ENCODE measurements at places on chromosomes 2 and 18.

- DNase-seq = peak; percentile 30
These were observed 201.8 kb downstream of the ZFP36L2 start for GRCh38 chr2:43024515-43025011.

DNA sequence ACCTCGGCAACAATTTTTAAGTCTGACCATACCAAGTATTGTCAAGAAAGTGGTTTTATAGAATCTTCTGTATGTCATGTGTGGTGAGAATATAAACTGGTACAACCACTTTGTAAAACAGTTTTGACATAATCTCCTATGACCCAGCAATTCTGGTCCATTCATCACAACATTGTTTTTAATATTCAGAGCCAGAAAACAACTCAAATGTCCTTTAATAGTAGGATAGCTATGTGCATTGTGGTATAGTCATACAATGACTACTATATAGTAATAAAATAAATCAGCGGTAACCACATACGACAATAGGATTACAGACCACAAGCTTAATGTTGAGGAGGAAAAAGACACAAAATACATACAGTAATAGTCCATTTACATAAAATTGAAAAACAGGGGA lies 175.2 kb upstream of the SPATS2L start:
- DNase-seq = no peak

GRCh38 chr2:216478151-216478550 lies 20.5 kb upstream of the RPL37A start:
- no peak for DNase-seq

DNA sequence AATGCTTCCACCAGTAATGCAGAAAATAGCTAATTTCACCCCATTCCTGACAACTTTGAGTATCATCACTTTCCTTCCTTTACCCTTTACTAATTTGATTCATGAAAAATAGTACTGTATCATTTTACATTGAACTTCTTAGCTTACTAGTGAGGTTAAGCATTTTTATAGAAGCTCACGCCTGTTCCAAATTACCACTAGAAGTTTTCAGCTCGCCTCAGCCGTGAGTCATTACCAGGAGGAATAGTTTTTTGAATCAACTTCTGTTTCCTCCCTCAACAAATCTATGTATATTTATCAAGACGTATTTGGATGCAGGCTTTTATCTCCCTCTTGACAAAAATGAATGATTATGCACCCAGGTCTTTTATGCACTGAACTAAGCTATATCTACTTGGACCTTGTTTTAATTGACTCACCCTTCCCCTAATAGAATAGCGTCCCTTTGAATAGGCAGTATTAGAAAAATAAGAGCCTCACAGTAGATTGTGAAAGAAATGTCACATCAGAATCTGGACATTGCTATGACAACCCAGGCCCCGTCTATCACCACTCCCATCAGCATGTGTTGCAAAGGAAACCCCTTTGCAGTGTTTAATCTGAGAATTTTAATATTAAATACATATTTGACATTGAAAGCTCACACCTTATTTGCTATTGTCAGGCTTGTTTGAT lies 207.4 kb upstream of the NRP2 start:
- no peak for DNase-seq

DNA sequence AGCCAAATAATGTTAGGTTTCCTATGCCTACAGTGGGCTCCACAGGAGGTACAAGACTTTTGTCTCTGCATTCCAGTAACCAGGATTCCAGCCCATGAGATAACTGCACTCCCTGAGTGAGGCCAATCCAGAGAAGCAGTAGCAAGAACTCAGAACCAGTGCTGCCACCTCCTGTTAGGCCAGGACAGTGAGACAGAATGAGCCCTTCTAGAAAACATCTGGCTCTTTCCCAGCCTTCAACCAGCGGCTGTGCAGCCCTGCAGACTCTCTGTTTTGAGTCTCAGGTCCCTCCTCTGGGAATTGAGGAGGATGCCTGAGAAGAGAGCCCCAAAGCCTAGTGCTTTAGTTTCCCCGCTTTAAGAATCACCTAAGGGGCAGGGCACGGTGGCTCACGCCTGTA lies 44.2 kb downstream of the ARID5A start:
- DNase-seq = no peak

DNA sequence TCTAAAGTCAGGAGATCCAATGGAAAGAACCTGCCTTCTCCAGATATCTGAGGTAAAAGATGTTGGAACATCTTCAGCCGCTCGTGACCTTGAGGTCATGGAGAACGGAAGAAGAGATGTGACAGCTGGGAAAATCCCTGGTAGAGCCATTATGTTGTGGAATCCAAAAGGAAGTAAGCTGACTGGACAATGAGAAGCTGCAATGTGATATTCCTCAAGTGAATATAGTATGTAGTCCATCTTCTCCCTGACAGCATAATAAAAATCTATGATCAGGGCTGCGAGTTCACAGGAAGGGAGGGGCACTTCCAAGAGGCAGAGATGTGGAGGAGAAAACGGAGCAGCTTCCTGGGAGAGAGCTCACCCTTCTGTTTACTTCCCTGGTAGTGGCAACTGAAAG lies 201.0 kb upstream of the SP5 start:
- DNase-seq = no peak

GRCh38 chr2:214836568-214836967 lies 27.1 kb upstream of the BARD1 start:
- no peak for DNase-seq

DNA sequence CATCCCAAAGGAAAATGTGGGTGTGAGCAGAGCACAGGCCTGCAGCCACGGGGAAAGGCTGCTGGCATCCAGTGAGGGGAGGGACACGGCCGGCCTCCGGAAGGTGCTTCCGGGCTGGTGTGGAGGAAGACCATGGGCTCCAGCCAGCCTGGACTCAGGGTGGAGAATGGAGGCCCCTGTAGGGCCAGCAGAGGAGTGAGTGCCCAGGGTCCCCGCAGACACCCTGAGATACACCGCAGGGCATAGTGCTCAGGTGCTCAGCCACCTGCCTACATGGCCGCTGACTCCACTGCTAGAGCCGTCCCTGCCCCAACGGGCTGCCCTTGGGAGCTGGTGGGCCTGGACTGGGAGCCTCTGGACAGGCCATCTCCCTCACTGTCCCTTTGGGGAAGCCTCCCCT lies 28.5 kb upstream of the SNTG2 start:
- no peak for DNase-seq

DNA sequence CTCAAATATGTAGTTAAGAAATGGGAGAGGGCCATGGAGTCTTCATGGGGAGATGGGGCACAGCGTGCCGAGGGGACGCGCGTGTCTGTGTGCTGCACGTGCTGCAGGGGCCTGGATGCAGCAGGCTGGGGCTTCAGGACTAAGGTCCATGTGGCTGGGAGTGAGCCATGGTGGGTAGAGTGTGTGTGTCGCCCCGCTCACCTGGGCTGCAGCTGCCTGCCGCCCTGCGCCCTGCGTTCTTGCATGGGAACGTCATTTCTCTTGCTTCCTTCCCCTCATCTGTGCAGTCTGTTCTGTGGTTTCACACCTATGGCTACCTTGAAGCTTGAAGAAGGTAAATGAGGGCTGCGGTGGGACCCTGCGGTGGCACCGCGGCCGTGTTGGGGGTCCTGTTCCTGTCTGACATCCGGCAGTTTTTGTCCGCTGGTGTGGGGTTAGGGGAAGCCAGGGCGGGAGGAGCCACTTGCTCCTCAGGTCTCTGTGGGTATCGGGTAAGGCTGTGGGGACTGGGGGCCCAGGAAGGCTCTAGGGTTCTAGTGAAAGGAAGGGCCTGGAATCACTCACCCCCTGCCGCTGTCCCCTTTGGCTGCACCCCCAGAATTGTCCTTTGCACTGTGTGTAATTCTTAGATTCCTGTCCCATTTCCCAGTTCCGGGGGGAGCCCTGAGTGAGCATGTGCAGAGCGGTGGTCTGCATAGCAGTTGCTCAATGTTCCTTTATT lies 54.1 kb upstream of the HS6ST1 start:
- DNase-seq = no peak

- no peak for DNase-seq
These were observed 129.5 kb downstream of the RND3 start for GRCh38 chr2:150357770-150358467.

DNA sequence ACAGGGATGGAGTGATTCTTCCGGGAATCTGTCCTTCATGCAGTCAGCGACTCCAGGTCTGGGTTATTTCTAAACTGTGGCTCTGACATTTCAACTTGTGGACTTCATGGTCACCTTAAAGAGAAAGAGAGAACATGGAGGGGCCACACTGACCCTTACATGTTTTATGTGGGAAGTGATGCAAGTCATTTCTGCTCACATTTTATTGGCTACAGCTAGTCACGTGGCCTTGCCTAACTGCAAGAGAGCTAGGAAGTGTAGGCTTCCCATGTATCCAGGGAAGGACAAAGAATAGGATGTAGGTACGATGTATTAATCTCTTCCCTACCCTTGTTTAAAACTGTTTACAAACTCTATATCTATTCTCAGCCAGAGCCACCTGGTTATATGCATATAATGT lies 30.3 kb upstream of the AFTPH start:
- DNase-seq = no peak

GRCh38 chr2:236568068-236568921 lies 1.3 kb upstream of the ACKR3 start:
- no peak for DNase-seq

DNA sequence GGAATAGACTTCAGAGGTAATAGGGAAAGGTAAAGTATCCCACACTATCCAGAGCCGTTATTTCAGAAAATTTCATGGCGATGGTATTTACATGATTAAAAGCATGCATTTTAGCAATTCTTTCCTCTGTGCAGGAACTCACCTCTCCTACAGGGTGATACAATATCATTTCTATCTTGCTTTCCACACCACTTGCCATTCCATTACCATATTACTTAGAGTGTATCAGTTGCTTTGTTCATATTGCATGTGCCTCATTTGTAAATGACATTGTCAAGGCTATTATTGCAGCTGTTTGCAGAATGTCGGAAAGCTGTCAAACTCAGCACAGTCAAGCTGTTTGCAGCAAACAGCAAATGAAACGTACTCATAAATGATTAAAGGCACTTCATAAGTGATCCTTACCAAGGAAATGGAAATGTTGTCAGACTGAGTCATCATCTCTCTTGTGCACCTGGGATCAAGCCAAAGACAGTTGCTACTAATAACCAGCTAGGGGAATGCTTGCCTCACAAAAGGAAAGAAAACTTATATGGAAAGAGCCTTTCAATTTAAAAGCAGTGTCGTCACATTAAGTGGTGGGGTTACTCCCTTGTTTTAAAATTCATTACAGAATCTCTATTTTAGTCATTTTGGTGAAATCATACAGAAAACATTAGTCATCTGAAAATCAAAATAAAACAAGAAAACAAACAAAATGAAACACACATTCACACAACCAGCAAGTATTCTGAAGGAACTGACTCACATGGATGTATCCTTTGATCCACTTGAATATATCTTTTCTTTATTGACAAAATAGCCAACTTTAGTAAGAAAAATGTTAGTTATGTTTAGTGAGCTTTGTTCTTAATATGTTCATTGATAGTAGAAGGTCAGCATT lies 1064.1 kb upstream of the CNTNAP5 start:
- DNase-seq = peak; percentile 78

GRCh38 chr2:239692362-239692851 lies 291.6 kb upstream of the HDAC4 start:
- DNase-seq = no peak

GRCh38 chr2:179268277-179268925 lies 3.8 kb upstream of the SESTD1 start:
- peak; percentile 57 for DNase-seq

DNA sequence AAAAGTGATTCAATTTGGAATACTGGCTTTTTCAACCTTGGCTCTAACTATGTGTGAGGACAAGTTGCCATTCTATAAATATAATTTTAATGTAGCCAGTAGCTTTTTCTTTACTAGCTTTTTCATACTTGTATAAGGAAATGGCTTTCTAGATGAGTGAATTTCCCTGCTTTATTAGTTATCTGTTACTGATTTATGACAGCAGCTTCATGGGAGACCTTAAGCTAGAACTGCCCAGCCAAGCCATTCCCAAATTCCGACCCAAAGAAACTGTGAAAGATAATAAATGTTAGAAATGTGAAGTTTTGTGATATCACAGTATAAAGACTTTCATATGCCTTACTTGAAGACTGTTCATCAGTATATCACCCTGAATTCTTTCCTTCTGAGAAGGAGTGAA lies 32.3 kb downstream of the BABAM2 start:
- DNase-seq = no peak

GRCh38 chr2:100834221-100834620 lies 14.3 kb downstream of the NPAS2 start:
- no peak for DNase-seq

Data from NCI-H345 (cell line).